RWPE2 (cell line): ENCODE measurements at places on chromosomes 5 and 9.

DNA sequence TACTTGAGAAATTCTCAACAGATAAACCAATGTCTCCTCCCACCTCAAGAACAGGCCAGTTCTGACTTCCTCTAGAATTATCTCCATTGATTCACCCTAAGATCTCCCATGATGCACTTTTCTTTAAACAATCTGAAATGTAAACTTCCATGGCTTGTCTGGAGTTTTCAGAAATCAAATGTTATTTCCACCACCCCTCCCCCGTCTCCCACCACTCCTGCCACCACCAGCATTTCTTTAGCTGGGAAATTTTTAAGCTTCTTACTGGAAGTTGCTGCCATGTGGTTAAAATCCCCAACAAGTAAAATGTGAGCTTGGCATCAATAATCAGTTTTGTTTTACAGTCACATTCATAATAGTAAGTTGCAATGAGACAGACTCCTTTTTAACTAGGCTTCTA lies 32.8 kb upstream of the BASP1 start:
- DNase-seq = no peak

DNA sequence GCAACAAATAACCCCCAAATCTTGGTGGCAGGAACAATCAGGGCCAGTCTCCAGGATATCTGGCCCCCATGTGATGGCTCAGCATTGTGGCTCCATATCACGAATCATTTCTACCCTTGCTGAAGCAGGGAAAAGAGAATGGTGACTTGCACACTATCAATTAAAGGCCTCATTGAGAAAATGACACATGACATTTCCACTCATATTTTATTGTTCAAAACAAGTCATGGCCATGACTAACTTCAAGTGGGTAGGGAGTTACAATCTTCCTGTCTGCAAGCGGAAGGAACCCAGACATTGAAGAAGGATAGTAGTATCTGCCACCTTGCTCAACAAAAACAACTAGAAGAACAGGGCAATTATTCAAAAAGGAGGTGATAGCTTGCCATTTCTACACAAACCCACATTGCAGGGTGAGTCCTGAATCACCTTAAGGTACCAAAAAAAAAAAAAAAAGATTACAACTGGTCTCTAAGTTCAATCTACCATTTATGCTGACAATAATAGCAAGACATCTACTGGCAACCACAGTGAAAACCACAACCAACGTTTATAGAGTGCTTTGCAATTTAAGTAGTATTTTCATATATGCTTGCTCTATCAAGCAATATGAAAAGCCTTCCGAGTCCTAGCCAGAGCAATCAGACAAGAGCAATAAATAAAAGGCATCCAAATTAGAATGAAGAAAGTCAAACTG lies 186.7 kb upstream of the DAPK1 start:
- no peak for DNase-seq

GRCh38 chr9:136306211-136307208 lies 2.6 kb upstream of the CCDC187 start:
- no peak for DNase-seq

GRCh38 chr9:34279411-34279810 lies 49.7 kb downstream of the KIF24 start:
- DNase-seq = no peak

DNA sequence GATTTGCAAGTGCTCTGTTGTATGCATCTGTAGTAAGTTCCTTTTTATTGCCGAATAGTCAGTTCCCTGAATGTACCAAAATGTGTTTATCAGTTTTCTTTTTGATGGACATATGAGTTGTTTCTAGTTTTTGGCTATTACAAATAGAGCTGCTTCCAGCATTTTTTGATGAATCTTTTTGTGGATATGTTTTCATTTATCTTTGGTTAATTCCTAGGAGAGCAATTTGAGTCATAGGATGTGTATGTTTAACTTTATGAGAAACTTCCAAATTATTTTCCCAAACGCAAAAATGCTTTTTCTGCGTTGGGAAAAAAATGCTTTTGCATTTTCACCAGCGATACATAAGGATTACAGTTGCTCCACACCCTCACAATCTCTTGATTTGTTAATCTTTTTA lies 287.7 kb downstream of the FER start:
- DNase-seq = no peak

GRCh38 chr5:31867219-31867618 lies 228.3 kb downstream of the PDZD2 start:
- no peak for DNase-seq

- peak; percentile 92 for DNase-seq
Observed at GRCh38 chr5:173567548-173567947, 48.9 kb downstream of the BOD1 start.

- DNase-seq = no peak
Observed at GRCh38 chr9:118303216-118303615, 599.0 kb downstream of the TLR4 start.

- DNase-seq = no peak
Observed at GRCh38 chr9:84481231-84481630, 140.7 kb upstream of the SLC28A3 start.

DNA sequence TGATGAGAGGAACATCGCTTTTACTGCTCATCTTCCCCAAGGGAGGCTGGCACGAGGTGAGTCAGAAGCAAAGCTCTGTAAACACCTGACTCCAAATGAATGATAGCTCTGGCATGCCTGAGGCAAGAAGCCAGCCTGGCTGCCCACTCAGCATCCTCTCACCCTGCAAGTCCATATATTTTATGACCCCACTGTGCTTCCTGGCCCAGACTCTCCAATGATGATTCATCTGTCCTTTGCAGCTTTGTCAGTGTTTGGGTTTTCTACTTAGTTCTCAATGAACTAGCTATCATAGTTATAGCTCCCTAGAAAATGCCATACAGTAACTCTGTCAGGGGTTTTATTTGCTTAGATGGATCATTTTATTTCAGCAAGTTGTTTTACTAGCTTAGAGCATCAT lies 52.1 kb upstream of the FSTL4 start:
- DNase-seq = peak; percentile 92

DNA sequence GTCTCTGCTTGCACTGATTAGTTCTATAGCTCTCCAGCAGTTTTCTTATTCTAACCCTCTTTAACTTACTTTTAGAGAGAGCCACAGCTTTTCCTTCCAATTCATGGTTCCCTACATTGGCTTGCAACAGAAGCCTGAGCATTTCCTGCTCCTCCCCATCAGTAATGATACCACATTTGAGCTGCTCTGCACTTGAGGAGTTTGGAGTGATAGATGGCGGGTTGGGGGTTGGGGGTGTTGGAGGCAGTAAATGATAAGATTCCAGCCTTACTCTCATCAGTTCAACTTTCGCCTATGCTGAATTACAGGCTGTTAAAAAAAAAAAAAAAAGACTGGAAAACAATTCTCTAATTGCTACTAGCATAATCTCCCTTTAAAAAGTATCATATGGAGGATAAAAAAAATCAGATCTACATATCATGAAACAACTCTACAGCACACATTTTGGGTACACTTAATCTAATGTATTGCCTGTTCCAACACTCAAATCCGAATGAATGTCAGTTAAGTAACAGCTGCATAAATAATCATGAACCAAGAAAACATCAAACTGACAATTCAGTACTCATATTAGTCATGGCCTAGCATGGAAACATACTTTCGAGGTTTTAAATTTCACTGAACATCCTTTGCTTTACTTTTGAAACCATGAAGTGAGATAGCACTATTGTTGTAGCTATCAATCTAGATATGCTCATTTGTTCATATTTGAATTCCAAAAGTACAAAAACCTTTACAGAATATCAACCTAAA lies 224.7 kb downstream of the NFIB start:
- DNase-seq = no peak

- peak; percentile 58 for DNase-seq
Observed at GRCh38 chr9:136439481-136440408, at the start of gene INPP5E. Gene INPP5E (minus strand): TSS chr9:136439845. CDS start chr9:136439419, 426 bp downstream.

DNA sequence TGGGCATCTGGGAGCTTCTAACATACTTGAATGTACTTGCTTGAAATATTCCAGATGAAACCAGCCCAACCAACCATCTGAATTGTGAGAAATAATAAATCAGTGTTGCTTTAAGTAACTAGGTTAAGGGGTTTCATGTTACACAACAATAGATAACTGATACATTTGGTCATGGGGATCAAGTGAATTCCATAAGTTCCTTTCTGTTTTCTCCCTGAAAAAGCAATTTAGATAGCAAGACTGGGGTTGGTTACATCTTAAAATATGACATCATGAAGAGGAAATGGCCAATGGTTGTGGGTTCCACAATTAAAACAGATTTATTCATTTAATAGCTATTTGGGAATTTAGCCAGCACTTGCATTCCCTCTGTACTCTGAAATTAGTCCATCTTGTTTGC lies 559.7 kb downstream of the TLR4 start:
- DNase-seq = no peak

DNA sequence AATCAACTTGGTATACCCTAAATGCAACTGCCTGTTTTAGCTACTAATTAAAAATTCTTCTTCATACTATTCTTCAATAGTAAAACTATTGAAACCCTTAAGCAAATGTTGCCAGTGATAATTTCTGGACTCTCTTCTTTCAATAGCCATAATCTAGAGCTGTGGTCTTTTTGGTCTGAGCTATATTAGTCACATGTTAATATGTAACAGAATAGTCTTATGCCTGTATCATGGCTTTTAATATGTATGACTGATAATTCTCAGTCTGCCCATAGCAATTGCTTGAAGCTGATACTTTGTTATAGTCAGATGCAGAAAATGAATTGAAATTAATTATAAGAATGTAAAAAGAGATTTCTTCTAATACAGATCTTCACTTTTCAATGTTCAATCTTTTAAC lies 1871.9 kb upstream of the CDH6 start:
- DNase-seq = no peak

- DNase-seq = no peak
Observed at GRCh38 chr5:83800201-83800600, 79.5 kb upstream of the HAPLN1 start.

GRCh38 chr9:81499021-81499454 lies 190.3 kb downstream of the TLE1 start:
- no peak for DNase-seq

- no peak for DNase-seq
Observed at GRCh38 chr5:143456952-143457547, 53.6 kb upstream of the NR3C1 start.

GRCh38 chr9:7289773-7290172 lies 509.8 kb downstream of the DMAC1 start:
- no peak for DNase-seq

DNA sequence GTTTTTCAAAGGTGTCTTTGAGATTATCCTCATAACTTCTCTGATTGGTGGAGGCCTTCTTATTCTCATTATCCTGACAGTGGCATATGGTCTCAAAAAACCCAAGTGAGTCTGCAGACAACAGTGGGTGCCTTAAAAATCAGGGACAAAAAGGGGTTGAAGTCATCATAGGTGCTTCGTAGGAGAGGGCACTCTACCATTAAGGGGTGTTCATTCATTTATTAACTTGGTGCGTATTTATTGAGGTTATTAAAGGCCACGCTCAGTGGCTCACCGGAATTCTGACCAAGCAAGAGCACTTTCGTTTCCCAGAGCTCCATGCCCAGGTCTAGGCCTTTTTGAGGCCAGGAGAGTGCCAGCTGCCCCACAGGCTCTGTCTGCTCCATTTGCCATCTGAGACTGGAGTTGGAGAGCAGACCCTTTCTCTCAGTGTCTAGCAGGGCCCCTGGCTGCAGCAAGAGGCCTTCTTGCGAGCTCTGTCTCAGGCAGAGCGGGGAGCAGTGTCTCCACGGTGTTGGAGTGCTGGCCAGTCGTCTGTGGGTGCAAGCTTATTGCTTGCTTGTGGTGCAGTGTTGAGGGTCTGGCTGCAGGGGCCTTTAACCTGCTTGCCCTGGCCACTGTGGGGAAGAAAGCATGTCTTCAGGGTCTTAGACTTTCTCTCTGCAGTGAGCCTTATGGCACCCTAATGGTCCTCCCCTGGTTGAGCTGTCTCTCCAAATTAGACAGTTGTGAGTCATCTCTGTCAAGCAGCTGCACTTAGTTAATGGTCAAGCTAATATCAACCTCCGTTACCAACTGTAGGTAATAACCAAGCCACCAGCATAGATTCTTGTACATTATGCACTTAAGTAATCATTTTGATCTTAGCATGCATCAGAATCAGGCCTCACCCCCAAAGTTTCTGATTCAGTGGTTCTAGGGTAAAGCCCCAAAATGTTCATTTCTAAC lies 62.6 kb downstream of the IL31RA start:
- no peak for DNase-seq

- DNase-seq = no peak
Observed at GRCh38 chr9:110691002-110691549, 22.5 kb downstream of the MUSK start.

- DNase-seq = no peak
Observed at GRCh38 chr5:14925326-14925725, 53.7 kb upstream of the ANKH start.

DNA sequence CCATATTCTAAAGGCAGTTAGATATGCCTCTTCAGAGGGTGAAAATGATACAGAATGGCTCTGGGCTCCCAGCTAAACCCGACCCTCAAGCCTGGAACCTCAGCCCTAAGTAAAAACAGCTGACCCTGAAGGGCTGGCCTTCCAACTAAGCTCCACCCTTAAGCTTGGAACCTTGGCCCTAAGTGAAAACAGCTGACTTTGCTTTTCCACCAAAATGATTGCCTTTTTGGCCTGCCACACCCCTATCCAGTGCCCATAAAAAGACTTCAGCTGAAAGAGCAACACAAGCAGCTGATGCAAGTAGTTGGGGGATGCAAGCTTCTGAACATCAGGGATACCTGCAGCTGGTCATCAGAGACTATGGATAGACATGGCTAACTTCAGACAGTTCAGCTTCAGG lies 647.4 kb upstream of the SGCD start:
- no peak for DNase-seq
